Activated CD8-positive, alpha-beta T cell treated with anti-CD3 and anti-CD28 coated beads, Interleukin-2, amount 10 ng/mL, durations not matched to agents 7 days and 5 days (primary cell): ENCODE measurements at places on chromosomes 5 and 9. TPM values are rescaled to one million over a fixed set of nuclear protein-coding genes. Genes with fewer than 3 reads are reported as not detected.

DNA sequence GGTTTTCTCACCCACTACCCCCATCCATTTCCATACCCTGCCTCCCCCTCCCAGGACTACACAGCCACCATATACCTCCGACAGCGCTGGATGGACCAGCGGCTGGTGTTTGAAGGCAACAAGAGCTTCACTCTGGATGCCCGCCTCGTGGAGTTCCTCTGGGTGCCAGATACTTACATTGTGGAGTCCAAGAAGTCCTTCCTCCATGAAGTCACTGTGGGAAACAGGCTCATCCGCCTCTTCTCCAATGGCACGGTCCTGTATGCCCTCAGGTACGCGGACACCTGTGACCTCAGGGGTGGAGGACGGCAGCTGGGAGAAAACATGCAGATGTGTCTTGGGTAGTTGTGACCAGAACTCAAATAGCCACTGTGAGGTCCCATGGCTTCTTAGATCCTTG, 11.6 kb downstream of the GABRP start:
- no peak overlapping the region for H3K27ac ChIP-seq

- no peak overlapping the region for H3K27ac ChIP-seq
- DNase-seq, result peak; percentile 31
- H3K27me3 ChIP-seq, result peaks cover 31% of the 10 kb centered on the region
- H3K4me3 ChIP-seq, result peak overlapping the region; percentile 74
- peaks cover 24% of the 10 kb centered on the region for H3K4me1 ChIP-seq
These were observed 512 bp downstream of the PLK2 start for GRCh38 chr5:58459146-58460001.

The DDX4 gene
- total RNA-seq, result 0.61 TPM

- H3K36me3 ChIP-seq, result no peaks in the 10 kb centered on the region
- H3K27ac ChIP-seq, result no peak overlapping the region
- peaks cover 11% of the 10 kb centered on the region for H3K27me3 ChIP-seq
- no peaks in the 10 kb centered on the region for H3K4me1 ChIP-seq
These were observed 19.0 kb upstream of the BARX1 start for GRCh38 chr9:93974151-93974550.

The PCDHB10 gene
- not detected for total RNA-seq

DNA sequence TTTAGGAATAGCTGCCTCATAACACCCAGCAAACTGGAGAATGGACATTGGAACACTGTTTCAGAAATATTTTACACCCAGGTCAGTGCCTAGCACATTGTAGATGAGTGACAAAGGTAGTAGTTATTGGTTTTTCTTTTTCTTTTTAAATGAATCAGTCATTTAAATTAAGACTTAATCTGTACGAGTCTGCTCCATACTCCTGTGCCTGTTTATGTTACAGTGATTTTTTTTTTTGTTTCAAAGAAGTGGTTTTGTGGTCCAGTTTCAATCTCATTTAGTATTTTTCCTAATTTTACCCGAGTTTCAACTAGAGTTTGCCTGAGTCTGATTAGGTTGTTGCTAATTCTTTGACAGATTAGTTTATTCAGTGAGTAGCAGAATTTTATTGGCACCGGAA, 16.2 kb downstream of the LMNB1 start:
- H3K4me3 ChIP-seq, result no peak overlapping the region
- peaks cover 42% of the 10 kb centered on the region for H3K36me3 ChIP-seq
- peaks cover 64% of the 10 kb centered on the region for H3K4me1 ChIP-seq
- DNase-seq, result no peak

DNA sequence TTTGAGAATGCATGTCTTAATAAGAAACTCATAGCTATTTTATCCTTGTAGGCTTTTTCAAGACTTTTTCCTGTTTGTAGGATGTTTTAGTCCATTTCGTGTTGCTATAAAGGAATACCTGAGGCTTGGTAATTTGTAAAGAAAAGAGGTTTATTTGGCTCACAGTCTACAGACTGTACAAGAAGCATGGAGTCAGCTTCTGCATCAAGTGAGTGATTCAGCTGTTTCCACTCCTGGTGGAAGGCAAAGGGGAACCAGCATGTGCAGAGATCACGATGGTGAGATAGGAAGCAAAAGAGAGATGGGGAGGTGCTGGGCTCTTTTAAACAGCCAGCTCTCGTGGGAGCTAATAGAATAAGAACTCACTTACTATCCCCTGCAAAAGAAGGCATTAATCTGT, 177.3 kb downstream of the ALDH1A1 start:
- no peak overlapping the region for H3K4me3 ChIP-seq
- H3K36me3 ChIP-seq, result no peaks in the 10 kb centered on the region
- H3K27ac ChIP-seq, result no peak overlapping the region
- H3K4me1 ChIP-seq, result no peaks in the 10 kb centered on the region

DNA sequence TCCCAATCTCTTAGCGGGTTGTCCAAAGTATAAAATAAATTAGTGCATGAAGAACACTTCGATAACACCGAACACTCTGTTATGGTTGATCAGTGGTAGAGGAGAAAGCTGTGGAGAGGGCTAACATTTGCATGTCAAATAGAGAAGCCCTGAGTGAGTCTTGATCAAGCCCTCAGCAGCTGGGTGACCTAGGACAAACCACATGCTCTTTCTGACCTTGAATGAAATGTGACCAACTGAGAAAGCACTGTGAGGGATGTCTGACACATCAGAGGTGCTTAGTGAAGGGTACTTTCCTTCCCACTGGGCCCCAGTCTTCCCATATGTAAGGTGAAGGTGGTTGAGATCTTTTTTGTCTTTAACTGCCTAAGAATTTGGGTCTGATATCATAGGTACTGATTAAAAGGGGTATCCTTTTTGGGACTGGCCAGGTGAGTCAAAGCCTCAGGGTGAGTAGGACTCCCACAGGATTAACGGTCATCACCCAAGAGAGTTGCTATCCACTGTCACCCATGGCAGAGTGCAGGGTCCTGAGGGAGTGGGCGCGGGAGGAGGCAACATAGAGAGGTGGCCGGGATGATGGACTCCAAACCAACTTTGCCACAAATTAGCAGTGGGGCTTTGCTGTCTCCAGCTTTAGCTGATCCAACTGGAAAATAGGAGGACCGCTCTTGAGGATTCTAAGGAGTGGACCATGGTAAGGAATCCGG, 53.5 kb downstream of the KIF4B start:
- H3K4me1 ChIP-seq, result no peaks in the 10 kb centered on the region
- H3K27ac ChIP-seq, result no peak overlapping the region
- no peak for DNase-seq

GRCh38 chr5:141851195-141851874, 26.9 kb downstream of the PCDH1 start:
- H3K36me3 ChIP-seq, result no peaks in the 10 kb centered on the region
- peaks cover 2% of the 10 kb centered on the region for H3K27me3 ChIP-seq
- peak overlapping the region; percentile 60 for H3K4me3 ChIP-seq
- no peak overlapping the region for H3K27ac ChIP-seq

DNA sequence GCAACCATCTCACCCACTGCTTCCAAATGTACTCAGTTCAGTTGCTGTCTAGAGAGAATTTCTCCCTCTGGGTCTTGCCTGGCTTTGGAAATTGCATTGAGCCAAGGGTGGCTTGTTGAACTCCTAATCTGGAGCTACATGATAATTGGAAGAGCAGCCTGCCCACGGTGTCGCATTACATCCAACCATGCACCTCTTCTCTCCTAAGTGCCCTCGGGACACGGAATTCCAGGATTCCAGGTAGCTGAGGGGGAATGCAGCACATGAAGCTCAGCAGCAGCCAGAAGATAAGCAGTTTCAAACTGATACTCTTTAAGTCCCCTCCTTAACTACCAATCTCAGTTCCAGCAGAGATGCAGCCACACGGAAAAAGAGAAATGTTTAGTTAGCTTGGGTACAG, 509.4 kb upstream of the KLF4 start:
- H3K4me3 ChIP-seq, result no peak overlapping the region
- DNase-seq, result no peak
- no peaks in the 10 kb centered on the region for H3K4me1 ChIP-seq
- no peak overlapping the region for H3K27ac ChIP-seq

DNA sequence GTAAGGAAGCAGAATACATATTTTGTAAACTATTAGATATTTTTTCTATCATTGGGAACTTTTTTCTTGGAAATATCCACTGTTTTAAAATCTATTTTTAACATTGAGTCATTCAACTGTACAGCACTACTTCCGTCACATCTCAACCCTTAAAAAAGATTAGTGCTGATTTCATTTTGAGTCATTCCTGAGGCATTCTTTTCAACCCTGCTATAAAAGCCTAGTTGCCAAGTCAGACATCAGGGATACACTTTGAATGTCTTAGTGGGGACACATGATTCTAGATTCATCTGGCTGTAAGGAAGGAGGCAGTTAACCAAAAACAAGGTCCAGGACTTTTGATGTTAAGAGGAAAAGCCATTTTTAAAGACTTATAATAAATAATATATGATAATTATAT, 160.9 kb downstream of the GIN1 start:
- peaks cover 4% of the 10 kb centered on the region for H3K4me1 ChIP-seq
- H3K4me3 ChIP-seq, result no peak overlapping the region
- H3K27me3 ChIP-seq, result no peaks in the 10 kb centered on the region
- H3K27ac ChIP-seq, result no peak overlapping the region
- H3K36me3 ChIP-seq, result peaks cover 3% of the 10 kb centered on the region

DNA sequence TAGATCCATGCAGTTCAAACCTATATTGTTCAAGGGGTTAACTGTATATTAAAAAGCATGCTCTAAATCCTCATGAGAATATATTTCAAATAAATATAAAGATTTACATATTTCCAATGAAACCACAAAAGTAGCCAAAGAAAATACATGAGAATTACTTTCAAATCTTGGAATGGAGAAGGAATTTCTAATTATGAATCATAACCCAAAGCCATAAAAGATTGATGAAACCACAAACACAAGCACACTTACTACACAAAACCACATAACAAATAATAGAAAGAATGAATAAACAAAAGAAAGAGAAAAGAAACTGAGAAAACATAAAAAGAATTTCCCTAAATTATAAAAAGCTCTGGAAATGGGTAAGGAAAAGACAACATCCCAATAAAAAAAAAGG, 16.0 kb downstream of the ERP44 start:
- H3K27ac ChIP-seq, result no peak overlapping the region
- peaks cover 34% of the 10 kb centered on the region for H3K4me1 ChIP-seq
- H3K4me3 ChIP-seq, result no peak overlapping the region
- H3K36me3 ChIP-seq, result peaks cover 9% of the 10 kb centered on the region
- H3K27me3 ChIP-seq, result no peaks in the 10 kb centered on the region

DNA sequence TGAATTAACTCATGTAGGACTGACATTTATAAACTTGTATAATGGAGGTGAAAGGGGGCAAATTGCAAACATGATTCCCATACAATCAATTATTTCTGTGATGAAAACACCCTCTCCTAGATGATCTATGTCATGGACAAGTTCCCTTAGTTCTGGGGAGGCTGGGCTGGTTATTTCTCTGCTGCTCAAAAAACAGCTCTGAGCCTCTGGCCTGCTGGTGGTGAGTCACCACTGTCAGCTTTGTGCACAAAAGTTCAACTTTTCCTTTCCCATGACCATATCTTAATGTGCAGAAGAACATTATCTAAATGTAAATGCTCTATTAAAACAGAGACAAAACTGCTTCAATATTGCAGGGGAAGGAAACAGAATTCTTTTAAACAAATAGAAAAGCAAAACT, 85.0 kb downstream of the HMHB1 start:
- peak overlapping the region; percentile 7 for H3K27ac ChIP-seq
- H3K4me1 ChIP-seq, result peaks cover 34% of the 10 kb centered on the region
- no peak for DNase-seq
- no peak overlapping the region for H3K4me3 ChIP-seq
- H3K36me3 ChIP-seq, result no peaks in the 10 kb centered on the region
- no peaks in the 10 kb centered on the region for H3K27me3 ChIP-seq

The ARL14EPL gene
- total RNA-seq, result not detected

DNA sequence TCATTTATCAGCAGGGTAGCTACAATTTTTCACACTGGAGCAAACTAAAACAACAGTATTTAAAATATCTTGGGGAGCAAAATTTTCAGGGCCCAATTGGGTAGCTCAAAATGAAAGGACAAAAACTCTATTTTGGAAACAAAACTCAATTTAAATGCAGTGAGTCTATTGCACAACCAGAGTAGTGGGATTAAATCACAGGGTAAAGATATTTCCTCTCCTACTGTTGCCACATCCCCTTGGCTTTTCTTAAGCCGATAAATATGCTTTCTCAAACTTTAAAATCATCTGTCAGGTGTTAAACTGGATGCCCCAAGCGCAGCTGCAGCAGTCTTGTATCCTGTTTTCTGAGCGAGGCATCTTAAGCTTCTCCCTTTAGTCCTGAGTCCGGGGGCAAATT, 1474.3 kb upstream of the CDH9 start:
- no peak overlapping the region for H3K27ac ChIP-seq
- no peaks in the 10 kb centered on the region for H3K36me3 ChIP-seq
- no peaks in the 10 kb centered on the region for H3K4me1 ChIP-seq
- H3K4me3 ChIP-seq, result no peak overlapping the region

DNA sequence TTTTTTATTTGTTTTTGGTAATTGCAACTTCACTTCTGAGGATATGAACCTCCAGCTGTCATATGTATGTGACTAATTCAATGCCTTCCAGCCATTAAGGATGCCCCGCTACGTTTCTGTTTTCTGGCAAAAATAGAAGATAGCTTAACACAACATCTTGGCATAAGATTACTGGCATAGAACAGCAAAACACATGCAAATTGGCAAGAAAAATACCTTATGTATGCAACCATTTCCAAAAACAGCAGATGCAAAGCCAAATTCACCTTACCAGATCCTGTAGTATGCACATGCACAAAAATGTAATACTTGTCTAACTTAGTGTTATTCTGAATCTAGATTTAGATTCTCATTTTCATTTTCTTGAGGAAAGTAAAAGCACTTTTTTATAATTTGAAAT, 461.1 kb upstream of the CYLC2 start:
- no peak for DNase-seq
- no peaks in the 10 kb centered on the region for H3K4me1 ChIP-seq
- no peak overlapping the region for H3K4me3 ChIP-seq
- H3K27me3 ChIP-seq, result no peaks in the 10 kb centered on the region

DNA sequence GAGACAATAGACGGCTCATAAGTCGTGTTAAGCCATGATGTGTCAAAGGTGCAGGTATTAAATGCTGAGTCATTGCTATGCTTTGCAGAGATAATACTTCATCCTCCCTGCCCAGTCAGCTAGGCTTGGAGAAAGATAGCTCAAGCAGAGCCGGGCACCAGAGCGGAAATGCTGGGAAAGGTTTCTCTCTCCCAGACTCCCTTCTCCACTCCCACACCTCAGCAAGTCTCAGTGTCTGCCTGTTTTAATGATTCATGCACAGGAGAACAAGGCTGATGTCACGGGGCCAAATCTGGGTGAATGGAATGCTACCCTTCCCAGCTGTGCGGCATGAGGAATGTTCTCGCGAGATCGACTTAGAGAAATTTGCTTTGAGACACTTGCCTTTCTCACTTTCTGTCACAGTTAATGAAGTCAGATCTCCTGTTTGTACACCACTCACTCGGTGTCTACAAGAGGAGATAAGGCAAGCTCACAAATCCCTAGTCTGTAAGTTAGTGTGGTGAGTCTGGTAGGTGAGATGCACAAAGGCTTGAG, 204.4 kb downstream of the EFNA5 start:
- peaks cover 4% of the 10 kb centered on the region for H3K27me3 ChIP-seq
- no peak overlapping the region for H3K27ac ChIP-seq
- DNase-seq, result no peak
- H3K4me1 ChIP-seq, result peaks cover 4% of the 10 kb centered on the region
- no peaks in the 10 kb centered on the region for H3K36me3 ChIP-seq
- H3K4me3 ChIP-seq, result no peak overlapping the region
